ENCODE measurements at places on chromosomes 11 and 22.

GRCh38 chr11:130414107-130415080 is 14.0 kb downstream of the ADAMTS8 start:
- peak; percentile 56 for DNase-seq

GRCh38 chr22:43047605-43048004 is 32.7 kb upstream of the PACSIN2 start:
- DNase-seq: no peak

- DNase-seq: peak; percentile 89
These were observed 33.3 kb upstream of the ADSL start for GRCh38 chr22:40313007-40313406.

- no peak for DNase-seq
These were observed at the start of gene PNPLA2 for GRCh38 chr11:818396-819128. Gene PNPLA2, plus strand, starts transcription at chr11:818914. Its CDS starts 805 bp downstream, at chr11:819719.

DNA sequence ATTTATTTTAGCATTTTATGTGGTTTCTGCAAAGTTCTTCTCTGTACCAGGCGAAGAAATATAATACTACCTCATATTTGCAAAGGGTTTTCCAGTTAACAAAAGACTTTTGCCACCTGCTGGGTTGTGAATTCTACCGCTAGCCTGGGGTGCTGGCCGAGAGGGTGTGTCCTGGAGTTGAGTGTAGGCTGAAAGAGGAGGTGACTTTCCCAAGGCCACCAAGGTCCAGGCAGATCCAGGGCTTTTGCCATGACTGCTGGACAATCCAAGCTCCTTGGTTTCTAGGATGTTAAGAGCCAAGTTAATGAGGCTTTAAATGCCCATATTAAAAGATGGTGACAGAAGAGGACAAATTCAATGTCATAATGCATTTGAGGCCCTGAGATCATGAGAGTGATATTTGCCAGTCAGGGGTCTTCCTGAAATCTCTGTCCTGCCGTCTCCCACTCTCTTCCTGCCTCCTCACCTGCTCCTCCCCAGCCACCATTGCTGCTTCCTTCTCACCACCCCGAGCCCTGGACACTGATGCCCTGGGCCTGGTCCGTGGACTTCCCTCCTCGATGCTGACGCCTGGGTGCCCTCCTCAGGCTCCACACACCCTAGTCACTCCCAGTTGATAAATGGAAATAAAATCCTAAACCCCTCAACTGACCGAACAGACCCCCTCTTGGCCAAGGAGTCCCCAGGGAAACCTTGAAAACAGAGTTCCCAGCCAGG is 825.6 kb downstream of the TBC1D22A start:
- no peak for DNase-seq

GRCh38 chr11:86117712-86118063 is 48.8 kb upstream of the PICALM start:
- DNase-seq: no peak

DNA sequence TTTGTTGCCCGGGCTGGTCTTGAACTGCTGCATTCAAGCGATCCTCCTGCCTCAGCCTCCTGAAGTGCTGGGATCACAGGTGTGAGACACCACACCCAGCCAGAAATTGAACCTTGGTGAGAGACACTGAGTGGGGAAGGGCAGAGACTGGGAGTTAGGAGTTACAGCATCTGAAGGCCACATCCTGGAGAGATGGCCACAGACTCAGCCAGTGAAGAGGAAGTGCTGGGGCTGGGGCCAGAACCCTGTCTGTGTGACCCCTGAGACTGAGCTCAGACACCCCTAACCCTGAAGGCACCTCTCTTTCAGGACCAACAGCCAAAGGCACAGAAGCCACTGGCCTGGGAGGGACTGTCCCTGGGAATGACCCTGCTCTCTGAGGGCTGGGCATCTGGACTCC is 33.8 kb downstream of the TXN2 start:
- DNase-seq: peak; percentile 61

DNA sequence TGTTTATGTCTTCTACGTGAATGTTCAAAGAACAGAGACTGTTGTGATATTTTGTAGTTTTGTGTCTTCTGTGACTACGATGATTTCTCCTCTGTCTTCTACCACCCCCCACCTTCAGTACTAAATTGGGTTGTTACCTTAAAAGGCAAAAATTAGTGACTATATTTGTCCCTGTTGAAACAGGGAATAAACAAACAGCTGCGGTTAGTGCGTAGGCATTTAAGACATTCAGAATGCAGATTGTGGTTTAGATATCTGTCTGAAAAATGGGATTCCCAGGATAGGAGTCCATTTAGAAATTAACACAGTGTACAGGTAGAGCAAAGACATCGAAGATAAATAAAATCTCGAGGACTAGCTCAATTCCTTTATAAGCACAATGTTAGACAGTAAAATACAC is 15.6 kb upstream of the ARHGAP42 start:
- DNase-seq: no peak

DNA sequence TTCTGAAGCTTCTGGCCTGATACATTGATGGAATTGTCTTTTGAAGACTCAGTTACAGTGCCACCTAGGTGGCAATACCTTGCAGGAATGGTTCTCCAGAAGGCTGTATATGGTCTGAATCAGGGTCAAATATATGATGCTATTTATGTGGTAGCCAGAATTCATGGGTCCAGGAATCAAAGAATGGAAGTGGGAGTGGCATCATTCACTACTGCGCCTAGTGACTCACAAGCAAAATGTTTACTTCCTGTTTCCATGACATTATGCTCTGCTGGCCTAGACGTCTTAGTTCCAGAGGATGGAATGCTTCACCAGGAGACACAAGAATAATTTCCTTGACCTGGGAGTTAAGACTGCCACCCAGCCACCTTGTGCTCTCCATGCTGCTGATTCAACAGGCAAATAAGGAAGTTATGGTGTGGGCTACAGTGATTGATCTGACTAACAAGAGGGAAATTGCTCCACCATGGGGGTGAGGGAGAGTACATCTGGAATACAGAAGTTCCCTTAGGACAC is 491.8 kb downstream of the ETS1 start:
- DNase-seq: peak; percentile 26

DNA sequence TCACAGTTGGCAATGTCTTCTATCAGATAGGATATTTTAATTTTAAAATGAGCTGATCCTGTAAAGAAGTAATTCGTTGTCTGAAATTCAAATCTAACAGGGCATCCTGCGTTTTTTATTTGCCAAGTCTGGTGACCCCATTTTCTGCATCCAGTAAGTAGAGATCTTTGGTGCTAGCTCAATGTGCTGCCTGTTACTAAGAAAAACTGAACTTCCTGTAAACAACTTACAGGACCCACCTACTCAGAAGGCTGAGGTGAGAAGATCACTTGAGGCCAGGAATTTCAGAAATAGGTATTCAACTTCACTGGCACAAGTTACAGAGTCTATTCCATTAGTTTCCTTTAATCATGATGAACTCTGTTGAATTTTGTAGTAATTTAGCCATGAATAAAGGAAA is 4.0 kb downstream of the ARL14EP start:
- no peak for DNase-seq

DNA sequence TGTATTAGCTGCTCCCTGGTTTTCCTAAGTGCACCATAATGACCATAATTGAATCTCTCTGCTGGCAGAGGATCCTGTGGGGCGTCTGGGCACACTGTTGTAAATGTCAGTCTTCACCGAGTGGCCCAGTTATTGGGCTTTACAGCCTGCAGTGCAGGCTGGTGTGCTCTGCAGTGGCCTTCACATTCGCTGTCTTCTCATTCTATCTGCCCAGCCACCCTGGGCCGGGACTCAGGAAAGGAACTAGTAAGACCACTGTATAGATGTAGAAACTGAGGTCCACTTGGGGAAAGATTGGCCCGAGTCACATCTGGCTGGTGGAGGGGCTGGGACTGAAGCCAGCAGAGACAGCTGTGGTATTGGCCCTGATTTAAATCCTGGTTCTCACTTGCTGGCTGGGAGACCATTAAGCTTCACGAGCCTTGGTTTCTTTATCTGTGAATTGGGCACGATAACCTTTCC is 49.3 kb downstream of the TSPAN18 start:
- DNase-seq: no peak

GRCh38 chr11:68432874-68433273 is 27.7 kb upstream of the PPP6R3 start:
- DNase-seq: no peak

DNA sequence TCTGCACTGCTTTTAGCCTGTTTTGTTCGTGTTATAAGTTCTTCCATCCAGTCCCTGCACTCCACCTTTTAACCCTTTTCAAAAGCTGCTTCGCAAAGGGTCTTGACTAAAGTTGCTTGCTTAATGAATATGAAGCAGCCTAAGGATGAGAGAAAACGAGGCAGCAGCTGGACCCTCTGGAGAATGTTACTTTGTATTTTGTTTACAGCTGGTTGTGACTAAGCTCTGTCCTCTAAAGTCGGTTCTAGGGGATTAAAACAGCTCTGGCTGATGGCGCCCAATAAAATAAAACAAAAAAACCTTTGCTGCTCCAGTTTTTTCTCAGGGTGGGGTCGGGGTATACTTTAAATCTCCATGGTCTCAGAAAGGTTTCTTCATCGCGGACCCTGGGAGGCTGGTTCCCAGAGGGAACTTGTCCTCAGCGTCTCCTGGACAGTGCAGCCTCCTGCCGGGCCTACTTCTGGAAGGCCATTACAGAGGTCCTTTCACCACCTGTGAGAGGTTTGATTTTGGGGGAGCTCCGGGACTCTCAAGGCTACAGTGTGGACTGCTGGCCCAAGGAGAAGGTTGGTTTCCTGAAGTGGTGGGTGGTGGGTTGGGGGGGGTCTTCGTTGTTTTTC is 836 bp upstream of the RBM4 start:
- no peak for DNase-seq

DNA sequence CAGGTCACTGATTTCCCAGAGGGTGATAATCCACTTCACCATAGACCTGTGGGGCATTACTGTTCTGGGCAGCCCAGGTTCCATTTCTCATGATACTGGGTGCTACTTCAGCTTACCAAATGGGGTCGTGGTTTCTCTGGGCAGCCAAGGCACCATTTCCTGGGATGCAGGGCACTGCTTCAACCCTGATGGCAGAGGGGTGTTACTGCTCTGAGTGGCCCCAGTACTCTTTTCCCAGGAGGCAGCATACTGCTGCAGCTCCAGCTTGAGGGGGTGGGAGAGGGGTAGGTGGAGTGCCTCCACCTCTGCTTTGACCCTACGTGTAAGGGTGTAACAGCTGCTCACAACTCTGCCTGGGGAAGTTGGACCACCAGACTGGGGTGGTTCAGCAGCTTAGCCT is 51.1 kb downstream of the PRMT3 start:
- DNase-seq: no peak

- no peak for DNase-seq
These were observed 971.4 kb downstream of the DLG2 start for GRCh38 chr11:84655712-84656111.

DNA sequence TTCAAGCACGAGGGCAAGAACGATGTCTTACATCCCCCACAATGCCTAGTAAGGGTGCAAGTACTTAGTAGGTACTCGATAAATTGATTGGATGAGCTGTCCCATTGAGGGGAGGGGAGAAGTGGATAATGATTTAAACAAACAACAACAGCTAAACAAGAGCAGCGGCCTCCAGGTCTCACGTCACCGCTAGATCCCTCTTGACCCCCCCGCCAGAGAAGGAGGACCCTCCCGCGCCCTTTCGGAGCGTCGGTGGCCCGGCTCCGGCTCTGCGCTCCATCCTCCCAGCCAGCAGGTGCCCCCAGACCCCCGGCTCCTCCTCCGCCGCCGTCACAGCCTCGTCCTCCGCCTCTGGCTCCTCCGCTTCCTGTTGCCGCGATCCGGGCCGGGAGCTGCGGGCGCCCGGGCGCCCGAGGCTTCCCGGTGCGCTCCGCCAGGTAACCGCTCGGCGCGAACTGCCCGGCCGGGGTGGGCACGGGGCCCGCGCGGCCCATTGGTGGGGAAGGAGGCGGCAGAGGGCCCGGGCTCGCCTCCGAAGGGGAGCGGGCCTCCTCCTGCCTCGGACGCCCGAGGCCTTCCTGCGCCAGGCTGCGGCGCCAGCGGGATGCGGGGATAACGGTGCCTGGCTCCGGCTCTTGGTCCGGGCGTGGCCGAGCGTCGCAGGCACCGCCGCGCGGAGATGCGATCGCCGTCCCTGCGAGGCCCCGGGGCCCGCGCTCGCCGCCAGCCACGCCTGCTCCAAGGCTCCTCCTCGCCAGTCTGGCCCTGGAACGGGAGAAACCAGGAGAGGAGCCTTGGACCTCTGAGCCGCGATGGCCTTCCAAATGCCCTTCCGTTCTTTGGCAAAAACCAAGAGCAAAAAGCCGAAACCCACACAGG is at the start of gene TLCD5:
Gene TLCD5, plus strand, starts transcription at position 368 of the 879 bp plus-strand sequence. CDS start 2,143 bp downstream, outside the sequence.
- peak; percentile 17 for DNase-seq

DNA sequence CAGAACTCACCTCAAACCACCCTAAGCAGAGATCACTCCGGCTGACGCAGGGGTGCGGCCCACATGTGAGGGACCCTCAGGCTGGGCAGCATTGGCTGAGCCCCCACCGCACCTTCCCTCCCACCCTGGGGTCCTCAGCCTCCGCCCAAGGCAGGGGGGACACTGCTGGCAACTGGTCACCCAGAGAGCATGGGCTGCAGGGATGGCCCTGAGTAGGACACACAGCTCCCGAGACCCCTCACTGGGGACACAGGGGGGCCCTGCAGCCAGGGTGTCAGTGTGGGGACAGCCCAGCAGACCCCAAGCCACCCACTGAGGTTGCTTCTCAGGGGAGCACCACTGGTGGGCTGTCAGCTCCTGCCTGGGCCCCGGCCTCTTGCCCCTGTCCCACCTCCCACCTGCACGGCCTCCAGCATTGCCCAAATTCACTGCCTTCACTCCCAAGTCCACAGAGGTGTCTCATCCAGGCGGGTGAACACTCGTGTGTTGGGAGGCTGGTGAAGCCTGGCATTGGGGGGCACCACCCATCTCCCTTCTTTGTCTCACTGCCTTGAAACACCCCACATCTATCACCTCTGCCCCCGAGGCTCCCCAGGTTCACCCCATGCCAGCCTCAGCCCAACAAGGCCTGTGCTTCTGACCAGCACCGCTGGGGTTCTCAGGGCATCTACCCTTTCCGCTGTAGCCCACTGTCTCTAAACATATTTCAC is 4.7 kb downstream of the C11orf21 start:
- no peak for DNase-seq

DNA sequence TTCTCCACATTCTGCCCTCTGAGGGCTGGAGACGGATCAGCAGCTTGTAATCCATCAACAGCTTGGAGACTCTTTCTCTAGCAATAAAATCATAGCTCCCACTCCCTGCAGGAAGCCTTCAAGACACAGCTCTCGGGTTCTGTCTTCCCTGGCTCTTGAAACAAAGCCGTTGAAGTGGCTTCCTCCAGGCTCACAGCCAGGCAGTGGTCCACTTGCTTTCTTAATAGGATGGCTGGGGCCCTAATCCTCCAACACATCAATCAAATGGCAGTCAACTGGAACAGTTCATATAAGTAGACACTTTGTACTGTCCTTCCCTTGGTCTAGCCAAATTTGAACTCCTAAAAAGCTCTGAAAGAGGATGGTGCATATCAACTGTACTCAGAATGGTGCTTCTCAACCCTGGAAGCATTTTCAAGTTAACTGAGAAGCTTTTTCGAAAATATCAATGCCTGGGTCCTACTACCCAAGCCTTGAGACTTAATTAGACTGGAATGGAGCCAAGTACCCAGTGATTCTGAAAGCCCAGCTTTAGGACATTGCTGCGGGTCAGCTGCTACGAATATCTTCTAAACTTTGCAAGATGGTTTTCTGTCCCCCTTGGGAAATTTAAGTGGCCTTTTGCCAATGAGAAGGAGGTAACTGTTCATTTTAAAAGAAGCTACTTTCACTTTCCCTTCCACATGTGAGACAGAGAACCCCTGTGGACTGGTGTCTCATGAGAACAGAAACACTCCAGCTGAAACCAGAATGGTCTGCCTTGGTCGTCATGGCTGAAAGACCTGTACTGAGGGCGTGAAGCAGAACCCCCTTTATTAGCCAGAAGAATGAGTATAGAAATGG is 74.7 kb downstream of the SC5D start:
- no peak for DNase-seq
